NCI-H526 (cell line): ENCODE measurements at places on chromosomes 16 and 17.
A peak's percentile ranks its signal among the peaks of the same experiment; 100 is the strongest.

- DNase-seq, result no peak
These were observed 45.1 kb upstream of the ASIC2 start for GRCh38 chr17:33338242-33338641.

GRCh38 chr17:47227862-47228261 lies 18.7 kb downstream of the MYL4 start:
- DNase-seq, result no peak

DNA sequence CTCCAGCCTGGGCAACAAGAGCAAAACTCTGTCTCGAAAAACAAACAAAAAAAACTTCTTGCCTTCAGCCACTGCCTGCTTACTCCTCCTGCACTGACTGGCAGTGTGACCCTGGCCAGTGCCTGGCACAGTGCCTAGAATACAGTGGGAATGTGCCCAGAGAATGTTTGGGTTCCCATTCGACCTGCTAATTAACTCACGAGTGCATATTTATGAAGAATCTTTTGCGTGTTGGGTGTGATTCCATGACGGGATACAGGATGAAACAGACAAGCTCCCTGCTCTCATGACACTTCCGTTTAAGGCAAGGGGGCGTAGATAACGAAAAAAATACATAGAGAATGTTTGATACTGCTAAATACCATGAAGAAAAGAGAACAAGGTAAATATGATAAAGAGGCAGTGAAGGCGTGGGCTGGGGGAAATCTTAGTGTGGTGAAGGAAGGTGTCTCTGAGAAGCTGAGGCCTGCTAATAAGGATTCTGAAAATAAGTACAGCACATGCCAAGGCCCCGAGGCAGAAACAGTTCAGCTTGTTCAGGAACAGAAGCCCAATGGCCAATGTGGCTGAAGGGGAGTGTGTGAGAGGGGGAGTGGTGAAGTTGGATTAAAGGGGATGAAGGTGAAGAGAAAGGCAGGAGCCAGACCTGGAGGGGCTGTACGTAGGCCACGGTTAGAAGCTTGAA lies 4.3 kb downstream of the ABI3 start:
- no peak for DNase-seq

DNA sequence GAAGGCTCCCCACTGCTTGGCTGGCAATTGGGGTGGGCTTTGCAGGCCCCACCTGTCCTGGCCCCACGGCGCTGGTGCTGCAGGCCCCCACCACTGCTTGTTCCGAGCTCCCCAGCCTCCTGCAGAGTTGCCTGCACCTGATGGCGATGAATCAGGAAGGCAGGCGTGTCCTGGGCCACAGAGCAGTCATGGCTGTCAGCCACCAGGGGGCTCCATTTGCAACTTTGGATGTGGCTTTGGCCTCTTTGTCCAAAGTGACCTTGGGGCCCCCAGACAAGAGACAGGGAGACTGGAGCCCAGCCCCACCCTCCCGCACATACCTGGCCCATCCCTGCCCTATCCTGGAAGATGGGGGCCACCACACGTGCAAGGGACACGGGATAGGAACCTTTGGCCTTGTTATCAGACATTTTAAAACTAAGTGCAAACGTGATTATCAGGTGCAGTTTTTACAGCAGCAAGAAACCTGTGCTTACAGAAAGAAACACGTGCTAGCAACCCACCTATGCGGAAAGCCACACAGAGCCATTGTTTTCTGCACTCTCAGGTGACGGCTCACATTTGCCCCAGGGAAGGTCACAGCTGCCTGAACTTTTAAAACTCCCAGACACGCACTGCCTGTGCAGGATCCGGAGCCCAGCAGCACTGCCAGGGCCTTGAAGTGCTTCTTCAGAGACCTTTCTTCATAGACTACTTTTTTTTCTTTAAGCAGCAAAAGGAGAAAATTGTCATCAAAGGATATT lies at the start of gene DNASE1:
TSS of gene DNASE1 (plus strand) at position 443 of the 743 bp plus-strand sequence. CDS start 683 bp downstream, outside the sequence.
- peak; percentile 61 for DNase-seq

DNA sequence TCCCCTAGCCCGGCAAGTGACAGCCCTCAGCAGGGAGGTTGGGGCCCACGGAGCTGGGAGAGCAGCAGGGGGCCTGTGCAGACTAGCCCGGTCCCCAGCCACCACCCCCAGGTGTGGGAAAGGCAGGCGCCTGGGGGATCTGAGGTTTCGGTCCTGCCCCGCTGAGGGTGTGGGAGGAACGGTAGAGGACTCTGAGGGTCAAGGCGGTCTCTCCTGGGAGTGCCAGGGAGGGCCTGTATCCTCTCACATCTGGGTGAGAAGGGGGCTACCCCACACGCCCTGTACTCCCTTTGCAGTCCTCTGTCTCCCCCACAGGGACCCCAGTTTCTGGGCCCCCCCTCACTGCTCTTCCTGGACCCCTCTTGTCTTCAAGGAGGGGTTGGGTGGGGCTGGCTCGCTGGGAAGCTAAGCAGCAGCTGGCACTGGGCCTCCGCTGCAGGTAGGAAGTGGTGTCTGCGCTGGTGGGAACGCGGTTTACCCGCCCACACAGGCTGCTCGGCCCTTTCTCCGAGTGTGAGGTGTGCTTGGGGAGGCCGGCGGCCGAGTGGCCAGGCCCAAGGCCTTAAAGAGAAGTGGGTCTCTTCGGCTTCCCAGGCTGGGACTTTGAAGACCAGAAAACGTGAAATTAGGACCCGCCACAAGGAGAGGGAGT lies 15.4 kb downstream of the CD7 start:
- no peak for DNase-seq
